ENCODE measurements at places on chromosomes 2 and 18.

DNA sequence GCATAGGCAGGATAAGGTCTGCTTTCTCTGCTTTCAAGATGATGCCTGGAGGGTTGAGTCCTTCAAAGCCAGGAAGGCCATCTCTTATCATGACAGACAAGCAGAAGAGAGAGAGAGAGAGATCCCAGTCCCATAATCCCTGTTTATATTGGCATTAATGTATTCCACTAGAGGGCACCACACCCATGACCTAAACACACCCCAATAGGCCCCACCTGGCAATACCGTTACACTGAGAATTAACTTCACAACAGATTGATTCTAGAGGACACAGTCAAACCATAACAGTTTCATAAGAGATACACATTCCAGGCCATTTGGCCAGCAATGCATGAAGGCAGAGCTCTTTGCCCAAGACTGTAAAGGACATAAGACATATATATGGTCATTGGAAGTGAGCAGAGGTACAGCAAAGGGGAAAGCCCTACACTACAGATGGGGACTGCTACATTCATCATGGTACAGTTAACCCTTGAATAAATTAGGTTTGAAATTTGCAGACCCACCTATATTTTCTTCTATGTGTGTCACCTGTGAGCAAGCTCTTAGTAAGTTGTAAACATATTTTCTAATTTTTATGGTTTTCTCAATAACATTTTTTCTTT lies 1516.1 kb downstream of the RPIA start:
- DNase-seq, result peak; percentile 19

GRCh38 chr18:75754433-75754832 lies 326.9 kb upstream of the SMIM21 start:
- DNase-seq, result no peak

DNA sequence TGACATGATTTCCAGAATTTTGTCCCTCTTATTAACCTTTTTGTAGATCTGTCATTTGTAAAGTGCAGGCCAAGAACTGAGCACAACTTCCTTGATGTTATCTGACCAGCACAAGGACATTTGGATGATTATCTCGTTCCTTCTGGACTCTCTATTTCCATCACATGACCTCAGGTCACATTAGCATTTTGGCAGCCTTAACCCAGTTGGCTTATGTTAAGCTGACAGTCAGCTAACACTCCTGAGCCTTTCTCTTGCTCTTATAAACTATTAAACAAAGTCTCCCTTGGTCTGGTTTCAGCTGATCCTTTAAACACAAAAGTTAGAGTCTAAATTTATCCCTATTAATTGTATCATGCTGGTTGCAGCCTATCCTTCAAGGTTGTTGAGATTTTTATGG lies 167.2 kb upstream of the RBBP8 start:
- no peak for DNase-seq

- DNase-seq, result no peak
Observed at GRCh38 chr18:58335223-58335622, 291.2 kb downstream of the NEDD4L start.

GRCh38 chr2:81412681-81413080 lies 1108.1 kb upstream of the LRRTM1 start:
- DNase-seq, result no peak

DNA sequence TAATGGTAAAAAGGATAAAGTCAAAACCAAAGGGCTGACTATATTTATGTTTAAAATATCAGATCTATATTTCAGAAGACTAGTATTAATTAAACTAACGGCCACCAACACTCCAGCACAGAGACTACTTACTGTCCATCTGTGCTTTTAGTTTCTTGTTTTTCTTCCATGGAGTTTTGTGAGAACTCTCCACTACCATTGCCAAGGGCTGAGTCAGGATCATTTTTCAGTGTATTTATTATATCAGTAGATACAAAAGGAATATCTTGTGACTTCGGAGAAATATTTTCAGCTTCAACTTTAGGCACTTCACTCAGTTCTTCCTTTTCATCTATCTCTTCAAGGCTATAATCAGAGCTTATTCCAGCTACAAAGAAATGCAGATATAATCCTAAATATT lies 79.1 kb upstream of the GRB14 start:
- no peak for DNase-seq

Data from memory B cell (primary cell).